HepG2 (cell line): ENCODE measurements at places on chromosomes 5 and 9. TPM values are rescaled to one million over a fixed set of nuclear protein-coding genes. Genes with fewer than 3 reads are reported as not detected.

GNAQ gene
- 17.7 and 21.1 TPM in 2 replicates for total RNA-seq

TTLL11 gene
- total RNA-seq: 3.1 and 4.5 TPM in 2 replicates

ANKRD34B gene
- total RNA-seq: 0.04 and 0.06 TPM in 2 replicates

OR1Q1 gene
- not detected in 2 replicates for total RNA-seq

FIBCD1 gene
- total RNA-seq: 0.89 TPM in 1 of 2 replicates, not detected in the other

DNAI1 gene
- not detected in 2 replicates for total RNA-seq

PDE6A gene
- not detected in 2 replicates for total RNA-seq

FCN2 gene
- total RNA-seq: not detected in 2 replicates

CFAP77 gene
- total RNA-seq: not detected in 2 replicates

FAM153A gene
- not detected in 2 replicates for total RNA-seq

DMRTA1 gene
- 0.07 and 0.13 TPM in 2 replicates for total RNA-seq

SPATA31D4 gene
- not detected in 2 replicates for total RNA-seq

RNF130 gene
- 21.3 and 28.2 TPM in 2 replicates for total RNA-seq

CARTPT gene
- total RNA-seq: not detected in 2 replicates

GRCh38 chr5:135600152-135600570 lies 21.4 kb upstream of the CXCL14 start:
- DNase-seq: no peak

DNA sequence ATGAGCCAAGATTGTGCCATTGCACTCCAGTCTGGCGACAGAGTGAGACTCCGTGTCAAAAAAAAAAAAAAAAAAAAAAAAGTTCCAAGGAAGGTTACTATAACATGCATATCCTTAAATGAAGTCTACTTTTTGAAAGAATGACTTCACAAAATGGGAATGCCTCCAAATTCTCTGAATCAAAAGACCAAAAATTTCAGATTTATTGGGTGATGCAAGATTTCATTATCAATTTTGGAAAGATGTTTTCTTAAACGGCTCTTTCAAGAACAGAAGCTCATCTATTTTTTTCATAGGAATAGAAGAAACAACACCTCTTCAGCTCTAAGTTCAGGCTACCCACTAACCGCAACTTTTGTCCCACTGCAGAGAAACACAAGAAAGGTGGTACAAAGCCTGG lies 69.9 kb downstream of the AUH start:
- no peak for DNase-seq

DNA sequence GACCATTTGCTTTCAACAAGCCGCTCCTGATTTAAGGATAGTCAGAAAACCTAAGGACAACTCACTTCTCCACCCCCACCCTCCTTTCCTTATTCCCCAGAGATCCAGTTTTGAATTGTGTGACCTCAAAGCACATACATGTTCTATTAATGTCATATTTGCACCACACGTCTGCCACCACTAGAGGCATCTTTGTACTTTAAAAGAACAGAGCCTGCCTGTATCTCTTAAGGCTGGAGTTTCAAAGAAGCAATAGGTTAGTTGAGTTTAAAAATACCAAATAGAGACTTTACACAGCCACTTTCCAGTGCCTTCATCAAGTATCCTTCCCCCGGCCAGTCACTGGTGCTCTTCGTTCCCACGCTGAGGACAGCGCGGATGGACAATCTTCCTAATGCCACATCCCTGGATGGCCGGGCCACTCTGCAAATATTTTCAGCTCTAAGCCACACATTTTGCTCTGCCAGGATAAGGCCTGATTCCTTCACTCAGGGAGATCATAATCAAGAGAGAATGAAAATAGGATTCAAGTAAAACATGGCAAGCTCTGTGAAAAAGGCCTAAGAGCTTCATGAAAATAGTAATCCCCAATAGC lies 146.3 kb downstream of the SNCAIP start:
- peak; percentile 6 for DNase-seq

- peak; percentile 95 for DNase-seq
These were observed 42.5 kb downstream of the CEMIP2 start for GRCh38 chr9:71725590-71726338.

- DNase-seq: no peak
These were observed 581.4 kb downstream of the CDK5RAP2 start for GRCh38 chr9:119998614-119999013.

GRCh38 chr9:109238125-109238524 lies 71.1 kb upstream of the FRRS1L start:
- DNase-seq: no peak

DNA sequence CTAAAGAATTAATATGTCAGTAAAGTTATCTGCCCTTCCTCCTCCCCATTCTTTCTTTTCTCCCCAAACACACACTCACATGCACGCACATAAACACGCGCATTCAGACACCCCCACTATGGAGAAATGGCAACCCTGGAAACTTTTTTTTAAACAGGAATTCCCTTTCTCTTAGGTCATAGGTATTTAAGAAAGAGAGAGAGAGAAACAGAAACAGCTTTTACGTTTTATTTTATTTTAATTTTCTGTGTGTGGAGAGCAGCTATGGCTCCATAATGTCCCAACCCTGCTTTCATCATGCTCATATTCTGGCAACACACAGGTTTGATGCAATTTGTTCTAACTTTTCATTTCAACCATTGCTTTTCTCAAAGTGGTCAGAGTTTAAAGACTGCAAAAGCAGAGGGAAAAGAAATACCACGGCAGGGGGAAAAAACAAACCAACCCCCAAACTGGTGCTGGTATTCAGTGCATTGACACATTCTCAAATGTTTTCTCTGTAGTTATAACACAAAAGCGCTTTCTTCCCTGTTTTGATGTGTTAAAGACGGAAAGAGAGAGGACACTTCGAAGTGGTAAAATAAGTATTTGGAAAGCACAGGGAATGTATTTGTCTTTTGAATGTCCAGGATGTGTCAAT lies 126.0 kb upstream of the TMEM161B start:
- DNase-seq: no peak

- DNase-seq: no peak
These were observed 454.4 kb upstream of the TRPC7 start for GRCh38 chr5:136819526-136820302.

- DNase-seq: peak; percentile 10
These were observed 10.8 kb upstream of the IFNA2 start for GRCh38 chr9:21395778-21396717.

- no peak for DNase-seq
These were observed 588.6 kb upstream of the MEF2C start for GRCh38 chr5:89471541-89471940.

DNA sequence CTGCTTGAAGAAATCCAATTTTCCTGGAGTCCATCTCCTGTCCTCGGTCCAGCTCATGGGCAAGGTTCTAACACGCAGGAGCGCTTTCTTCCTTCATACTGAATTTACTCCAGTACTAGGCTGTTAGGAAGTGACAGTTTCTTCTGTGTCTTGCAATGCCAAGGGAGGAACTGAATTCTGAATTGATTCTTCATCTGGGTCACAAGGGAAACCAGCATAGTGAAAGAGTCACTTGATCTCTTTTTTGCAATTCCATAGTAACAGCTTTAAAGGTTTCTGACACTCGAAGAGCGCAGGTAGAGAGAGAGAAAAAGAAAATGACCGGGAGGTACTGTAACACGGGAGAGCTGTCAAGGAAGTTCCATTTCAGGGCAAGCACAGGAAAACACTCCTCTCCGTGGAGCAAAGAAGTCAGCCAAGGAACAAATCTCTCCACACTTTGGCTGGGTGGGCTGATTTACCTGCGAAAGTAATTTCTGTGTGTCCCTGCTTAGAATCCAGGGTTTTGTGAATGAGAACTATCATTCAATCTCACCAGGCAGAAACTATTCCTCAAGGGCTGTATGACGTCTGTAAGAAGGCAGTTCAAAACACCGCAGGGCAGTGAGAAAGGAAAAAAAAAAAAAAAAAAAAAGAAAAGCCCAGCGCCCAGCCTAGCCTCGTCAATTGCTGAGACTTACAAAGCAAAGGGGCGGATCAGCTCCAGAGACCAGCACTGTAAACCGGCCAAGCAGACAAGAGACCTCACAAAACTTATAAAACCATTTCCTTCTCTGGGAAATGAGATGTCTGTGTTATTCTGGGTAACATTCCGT lies 617.8 kb downstream of the PDE4D start:
- no peak for DNase-seq

DNA sequence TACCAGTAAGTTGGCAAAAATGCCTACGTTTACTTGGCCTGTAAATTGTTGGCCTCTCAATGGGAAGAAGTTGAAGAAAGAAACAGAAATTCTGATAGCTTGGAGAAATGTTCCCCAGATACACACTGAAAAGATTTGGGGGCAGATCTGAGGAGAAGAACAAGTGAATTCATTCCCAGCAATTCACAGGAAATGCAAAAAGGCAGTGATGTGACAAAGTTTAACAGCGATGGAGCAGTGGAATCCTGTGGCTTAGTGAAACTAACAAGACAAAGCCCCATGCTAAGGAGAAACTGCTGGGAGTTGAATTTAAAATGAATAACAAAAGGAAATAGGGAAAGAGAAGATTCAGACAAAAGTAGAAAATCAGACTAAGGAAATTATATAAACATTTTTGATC lies 213.2 kb upstream of the EDIL3 start:
- no peak for DNase-seq

DNA sequence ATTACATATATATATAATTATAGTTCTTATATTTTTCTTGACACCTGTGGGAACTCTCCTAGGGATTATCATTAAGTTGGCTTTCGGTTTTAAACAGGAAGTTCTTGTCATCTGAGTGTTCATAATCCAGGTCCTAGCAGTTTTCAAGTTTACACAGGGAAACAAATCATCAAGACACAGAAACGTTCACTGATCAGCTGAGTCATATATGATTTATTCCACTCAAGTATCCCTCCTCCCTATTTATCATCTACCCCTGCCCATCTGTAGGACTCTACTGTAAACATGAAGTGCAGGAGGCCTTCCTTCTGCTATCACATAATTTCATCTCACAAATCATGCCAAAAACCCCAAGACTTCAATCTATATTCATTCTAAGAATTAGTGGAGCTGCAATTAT lies 6.3 kb downstream of the SLC25A51 start:
- no peak for DNase-seq

GRCh38 chr5:6401410-6401809 lies 23.1 kb upstream of the MED10 start:
- DNase-seq: no peak

- DNase-seq: no peak
These were observed 340.0 kb upstream of the EDIL3 start for GRCh38 chr5:84724683-84725082.

- DNase-seq: no peak
These were observed 13.8 kb upstream of the ERGIC1 start for GRCh38 chr5:172820046-172820767.

DNA sequence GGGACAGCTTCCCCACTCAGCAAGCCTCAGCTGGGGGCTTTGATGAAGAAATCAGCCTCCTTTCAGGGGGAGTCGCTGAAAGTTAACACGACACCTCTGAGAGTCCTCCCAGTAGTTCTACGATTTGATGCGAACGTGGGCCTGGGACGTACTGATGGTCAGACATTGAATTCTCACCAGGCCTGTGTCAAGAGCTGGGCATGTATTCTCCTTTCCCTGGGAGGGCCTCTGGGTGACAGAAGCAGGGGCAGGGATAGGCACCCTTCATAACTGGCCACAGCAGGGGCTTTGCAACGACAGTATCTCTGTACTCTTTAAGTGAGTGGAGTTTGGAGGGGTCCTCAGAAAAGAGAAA lies 15.6 kb upstream of the COL5A1 start:
- DNase-seq: no peak

DNA sequence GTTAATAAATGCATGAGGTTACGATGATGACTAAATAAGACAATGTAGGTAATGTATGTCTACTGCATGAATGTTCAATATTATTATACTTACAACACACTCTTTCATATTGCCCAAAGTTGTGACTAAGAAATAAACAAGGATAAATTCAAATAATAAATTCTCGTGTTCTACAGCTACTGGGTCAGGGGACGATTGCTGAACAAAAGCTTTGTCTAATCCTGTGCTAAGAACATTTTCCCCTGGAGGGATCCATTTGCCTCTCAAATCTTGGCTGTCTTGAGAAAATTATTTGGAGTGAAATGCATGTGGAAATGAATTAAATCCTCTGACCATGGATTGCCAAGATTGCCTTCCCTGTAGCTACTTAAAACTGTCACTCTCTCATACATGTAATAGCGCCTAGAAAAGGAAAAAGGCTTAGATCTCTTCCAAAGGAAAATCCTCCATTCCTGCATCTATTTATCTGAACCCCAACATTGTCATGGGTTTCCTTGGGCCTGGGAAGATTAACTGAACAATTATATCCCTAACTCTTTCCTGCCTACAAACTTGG lies 893.8 kb upstream of the ACO1 start:
- no peak for DNase-seq

DNA sequence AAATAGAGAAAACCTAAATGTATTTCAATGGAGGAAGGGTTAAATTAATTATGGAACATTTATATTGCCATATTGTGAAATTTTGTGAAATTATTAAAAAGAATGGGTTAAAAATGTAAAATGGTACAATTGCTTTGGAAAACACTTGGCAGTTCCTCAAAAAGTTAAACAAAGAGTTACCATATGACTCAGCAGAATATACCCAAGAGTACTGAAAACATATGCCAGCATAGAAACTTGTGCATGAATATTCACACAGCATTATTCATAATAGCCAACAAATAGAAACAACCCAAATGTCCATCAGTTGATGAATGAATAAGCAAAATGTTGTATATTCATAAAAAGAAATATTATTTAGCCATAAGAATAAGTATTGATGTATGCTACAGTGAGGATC lies 181.0 kb upstream of the MAST4 start:
- DNase-seq: no peak

DNA sequence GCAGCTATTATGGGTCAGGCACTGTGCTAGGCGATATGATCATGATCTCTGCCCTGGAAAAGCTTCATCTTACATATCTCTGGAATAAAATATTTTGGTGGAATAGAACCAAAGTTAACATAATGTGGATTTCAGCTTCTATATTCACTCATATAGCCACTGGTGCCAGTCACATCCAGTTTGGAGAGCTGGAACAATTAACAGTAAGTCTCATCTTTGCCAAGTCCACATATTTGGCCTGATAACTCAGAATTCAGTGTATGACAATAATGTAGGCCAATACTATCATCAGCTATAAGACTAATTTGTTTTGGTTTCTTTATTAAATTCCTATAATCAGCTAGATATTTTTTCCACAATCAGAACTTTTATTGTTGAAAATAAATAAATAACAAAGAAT lies 5.9 kb upstream of the FAM13B start:
- no peak for DNase-seq
